ENCODE measurements at places on chromosomes 2 and 18.

- no peak for DNase-seq
These were observed 105.6 kb downstream of the ANTXR1 start for GRCh38 chr2:69118609-69119008.

DNA sequence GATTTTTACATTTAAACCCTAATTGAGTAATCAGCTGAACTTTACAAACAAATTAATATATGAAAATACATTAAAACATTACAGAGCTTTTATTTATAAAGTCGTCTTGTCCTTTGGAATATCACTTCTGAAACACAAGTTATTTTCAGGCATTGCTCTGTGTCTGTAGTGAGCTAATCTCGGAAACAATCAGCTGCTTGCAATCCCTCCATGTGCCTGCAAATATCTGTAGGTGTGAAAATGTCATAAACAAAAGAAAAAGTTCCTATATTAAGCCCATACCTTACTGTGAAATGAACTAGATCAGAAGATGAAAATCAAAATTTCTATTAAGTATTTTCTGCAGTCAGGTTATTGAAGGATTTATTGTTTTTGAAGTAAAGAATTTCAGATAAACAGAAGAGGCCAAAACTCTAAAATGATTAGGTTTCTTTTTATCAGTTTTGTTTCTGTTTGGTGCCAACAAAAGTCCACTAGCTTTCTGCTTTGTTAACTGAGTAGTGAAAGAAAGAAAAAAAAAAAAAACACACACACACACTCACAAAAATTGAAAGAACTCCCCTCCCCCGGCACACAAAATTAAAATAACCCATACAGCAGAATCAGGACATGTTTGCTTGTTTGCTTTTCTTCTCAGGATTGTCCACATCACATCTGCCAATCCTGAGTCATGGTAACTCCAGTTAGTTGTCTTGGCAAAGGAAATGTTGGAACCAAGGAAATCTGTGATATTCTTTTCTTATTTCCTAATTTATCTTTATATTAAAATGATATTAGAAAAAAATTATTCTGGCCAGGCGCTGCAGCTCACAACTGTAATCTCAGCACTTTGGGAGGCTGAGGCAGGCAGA, 627.0 kb upstream of the SLC39A10 start:
- no peak for DNase-seq

- DNase-seq: no peak
These were observed 41.6 kb downstream of the RHBDD1 start for GRCh38 chr2:226877491-226877890.

- no peak for DNase-seq
These were observed 22.5 kb downstream of the FAM210A start for GRCh38 chr18:13703899-13704298.

DNA sequence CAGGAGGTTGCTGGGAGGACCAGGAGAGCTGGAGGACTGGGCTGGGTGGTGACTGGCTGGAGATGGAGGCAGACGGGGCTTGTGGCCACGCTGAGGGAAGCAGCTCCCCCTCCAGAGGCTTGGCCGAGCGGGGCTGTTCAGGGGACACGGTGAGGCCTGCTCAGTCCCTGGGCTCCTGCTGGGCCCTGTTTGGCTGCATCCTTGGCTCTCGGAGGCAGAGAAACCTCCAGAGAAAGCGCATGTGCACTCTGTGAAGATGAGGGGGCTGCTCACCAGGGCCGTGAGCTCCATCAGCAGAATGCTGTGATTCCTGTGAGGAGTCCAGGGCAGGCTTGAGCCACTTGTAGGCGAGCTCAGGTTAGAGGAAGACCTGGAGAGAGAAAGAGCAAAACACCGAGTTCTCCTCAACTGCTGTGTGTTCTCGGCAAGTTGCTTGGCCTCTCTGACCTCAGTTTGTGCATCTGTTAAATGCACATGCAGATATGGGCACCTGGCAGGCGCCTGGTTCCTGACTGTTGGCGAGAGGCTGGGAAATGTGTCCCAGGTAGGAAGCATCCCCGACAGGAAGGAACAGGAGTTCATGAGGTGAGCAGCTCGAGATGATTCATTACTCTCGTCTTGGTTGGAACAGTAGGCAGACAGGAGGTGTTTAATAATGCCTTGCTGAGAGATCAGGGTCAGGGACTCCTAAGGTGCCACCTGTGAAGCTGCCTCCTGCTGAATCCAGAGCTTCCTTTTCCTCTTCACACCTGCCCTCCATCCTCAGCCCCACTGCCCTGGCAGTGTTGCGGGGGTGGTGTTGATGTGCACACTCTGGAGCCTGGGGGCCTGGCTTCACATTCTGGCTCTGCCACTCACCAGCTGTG, 941 bp downstream of the ZAP70 start:
- no peak for DNase-seq

DNA sequence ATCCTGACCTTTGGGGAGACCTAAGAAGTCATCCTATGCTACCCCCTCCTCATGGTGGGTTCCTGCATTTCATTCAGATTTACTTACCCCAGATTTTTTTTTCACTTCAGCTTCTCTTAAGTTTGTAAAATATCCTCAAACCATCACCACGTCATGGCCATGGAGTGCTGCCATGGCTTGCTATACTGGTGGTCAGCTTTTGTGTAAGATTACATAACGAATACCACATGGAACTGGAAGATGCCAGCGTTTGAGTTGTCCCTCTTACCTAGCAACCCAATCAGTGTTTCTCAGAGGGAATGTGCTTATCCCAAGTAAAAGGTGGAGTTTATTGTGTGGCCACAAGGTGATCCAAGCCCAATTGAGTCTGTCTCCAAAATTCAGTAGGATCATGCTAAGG, 148.6 kb upstream of the ALPP start:
- DNase-seq: no peak

- no peak for DNase-seq
These were observed 16.8 kb downstream of the COBLL1 start for GRCh38 chr2:164824872-164825271.

- no peak for DNase-seq
These were observed 213.6 kb downstream of the NR4A2 start for GRCh38 chr2:156118753-156119416.

- DNase-seq: no peak
These were observed 323.5 kb upstream of the TANK start for GRCh38 chr2:160836755-160837154.

DNA sequence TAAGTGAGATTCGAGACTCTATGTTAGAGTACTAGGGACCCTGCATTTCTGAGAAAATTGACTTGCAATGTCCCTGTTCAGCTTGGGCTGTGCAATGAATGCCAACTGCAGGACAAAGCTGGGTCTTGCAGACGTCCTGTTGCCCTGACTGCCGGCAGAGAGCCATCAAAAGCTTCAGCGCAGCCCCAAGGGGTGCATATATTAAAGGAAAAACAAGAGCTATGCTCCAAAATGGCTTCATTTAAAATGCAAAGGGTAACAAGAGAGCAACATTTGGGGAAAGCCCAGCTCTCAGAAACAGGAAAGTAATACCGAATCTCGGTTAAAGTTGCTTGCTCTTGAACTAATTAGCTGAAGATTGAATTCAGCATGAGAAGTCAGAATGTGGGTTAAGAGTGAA, 110.9 kb upstream of the PNPT1 start:
- DNase-seq: no peak

DNA sequence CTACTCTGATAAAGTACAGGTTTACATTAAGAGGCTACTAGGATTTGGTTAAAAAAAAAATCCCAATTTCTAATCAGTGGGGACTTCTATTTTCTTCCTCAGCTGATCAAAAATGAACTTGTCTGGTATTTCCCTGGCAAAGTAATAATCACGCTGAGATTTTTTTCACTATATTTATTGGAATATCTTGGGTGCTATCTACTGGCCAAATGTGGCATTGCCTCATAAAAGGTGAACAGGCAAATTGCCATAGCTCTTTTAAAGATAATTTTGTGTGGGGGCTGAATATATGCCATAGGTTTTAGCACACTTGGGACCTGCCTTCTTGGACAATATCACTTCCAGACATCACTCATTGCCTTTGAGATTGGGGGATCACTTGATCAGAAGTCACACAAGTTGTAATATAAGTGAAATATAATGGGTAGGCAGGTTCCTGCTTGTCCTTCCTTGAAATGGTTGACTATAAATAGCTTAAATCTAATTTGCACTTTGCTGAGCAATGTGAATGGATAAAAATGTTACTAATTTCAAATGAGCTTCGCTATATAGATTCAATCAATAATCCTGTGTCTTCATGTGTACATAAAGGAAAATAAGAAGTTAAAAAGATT, 7.0 kb upstream of the NXPH2 start:
- no peak for DNase-seq

DNA sequence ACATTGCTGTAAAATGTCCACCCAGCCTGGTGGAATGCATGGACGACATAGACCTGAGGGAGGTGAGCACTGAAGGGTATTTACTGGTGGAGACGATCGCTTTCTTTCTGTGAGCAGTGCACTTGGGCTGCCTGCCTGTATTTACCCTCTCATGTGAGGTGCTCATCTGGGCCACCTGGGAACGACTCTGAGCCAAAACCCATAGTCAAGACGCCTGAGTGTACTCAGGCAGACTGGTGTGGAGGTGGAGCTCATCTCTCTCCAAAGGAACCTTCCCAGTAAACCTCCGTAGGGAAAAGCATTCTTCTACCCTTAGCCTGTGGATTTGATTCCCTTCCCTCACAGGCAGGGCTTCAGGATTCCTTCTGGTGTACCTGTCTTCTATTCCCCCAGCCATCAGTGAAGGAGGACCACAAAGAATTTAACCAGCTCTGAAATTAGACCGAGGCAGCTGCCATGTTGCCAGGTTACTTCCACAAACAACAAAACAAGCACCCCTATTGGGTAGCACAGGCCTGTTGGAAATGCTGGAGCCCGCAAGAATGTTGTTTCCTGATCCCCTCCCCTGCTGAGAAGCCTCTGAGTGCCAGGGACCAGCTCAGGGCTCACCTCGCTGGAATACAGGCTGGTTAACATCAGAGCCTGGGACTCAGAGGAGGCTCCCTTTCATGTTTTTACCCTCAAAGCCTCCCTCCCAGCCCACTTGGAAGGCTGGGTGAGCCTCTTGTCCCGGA, 47.5 kb upstream of the TXNDC2 start:
- DNase-seq: peak; percentile 58

GRCh38 chr2:12169721-12170120, 423.3 kb downstream of the LPIN1 start:
- DNase-seq: peak; percentile 53

GRCh38 chr2:186068139-186068801, 329.7 kb downstream of the FSIP2 start:
- no peak for DNase-seq

- DNase-seq: no peak
These were observed 16.7 kb upstream of the MC4R start for GRCh38 chr18:60389314-60389713.

DNA sequence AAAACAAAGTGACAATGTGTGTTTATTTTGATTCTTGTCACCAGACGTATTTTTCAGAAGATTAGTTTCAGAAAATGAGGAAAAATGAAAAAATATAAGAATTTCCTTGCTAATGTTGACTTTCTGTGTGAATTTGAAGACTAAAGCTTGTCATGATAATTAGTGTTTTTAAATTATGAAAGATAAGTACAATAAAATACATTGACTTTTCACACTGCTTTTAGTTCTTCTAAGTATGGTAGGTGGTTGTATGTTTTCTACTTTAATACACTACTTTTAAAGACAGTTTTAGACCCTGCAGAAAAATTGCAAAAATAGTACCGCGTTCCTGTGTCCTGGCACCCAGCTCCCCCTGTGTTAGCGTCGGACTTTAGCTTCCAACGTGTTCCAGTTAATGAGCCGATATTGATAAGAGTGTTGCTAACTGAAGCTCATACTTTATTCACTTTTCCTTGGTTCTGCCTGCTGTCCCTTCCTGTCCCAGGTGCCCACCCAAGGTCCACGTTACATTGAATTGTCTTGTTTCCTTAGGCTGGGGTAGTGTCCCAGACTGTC, 695 bp downstream of the RBFA start:
- no peak for DNase-seq

GRCh38 chr2:28367667-28368356, 24.8 kb upstream of the FOSL2 start:
- DNase-seq: no peak

- DNase-seq: peak; percentile 48
These were observed 364.3 kb downstream of the RNF144A start for GRCh38 chr2:7281231-7282201.

DNA sequence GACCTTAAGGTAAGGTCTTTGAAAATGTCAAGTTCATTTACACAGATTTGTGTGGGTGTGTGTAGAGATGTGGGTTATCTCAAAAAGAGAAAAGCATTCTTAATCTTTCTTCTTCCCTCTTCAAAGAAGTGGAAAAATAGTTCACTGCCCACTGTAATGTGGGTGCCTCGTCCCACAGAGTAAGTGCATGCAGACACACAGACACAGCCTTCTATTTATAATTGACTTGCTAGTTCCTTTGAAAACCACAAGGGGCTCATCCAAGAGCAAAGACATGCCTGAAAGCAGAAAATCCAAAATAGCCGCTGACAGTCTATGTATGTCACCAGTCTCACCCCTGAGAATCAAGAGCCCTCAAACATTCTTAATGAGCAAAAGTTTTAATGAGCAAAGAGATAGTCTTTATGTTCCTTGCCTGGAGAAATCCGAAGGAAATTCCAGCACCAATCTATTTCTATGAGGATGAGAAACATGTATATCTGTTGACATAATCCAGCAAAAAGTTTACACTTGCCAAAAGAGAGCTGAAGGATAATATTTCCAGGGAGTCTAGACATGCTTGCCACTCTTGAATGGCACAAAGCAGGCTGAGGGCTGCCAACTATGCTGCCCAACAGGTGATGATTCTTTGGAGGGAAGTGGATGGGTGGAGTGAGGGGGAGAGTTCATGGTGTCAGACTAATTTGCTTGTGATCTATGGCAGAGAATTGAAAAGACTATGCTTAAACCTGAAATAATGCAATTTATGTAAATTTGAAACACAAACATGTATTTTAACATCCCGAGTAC, 93.9 kb downstream of the ACVR1 start:
- DNase-seq: no peak

GRCh38 chr2:209470-209869, 54.4 kb downstream of the SH3YL1 start:
- DNase-seq: no peak

- no peak for DNase-seq
These were observed 13.1 kb downstream of the KLF11 start for GRCh38 chr2:10056439-10056838.

- no peak for DNase-seq
These were observed 427.5 kb upstream of the TRIB2 start for GRCh38 chr2:12289120-12289802.

DNA sequence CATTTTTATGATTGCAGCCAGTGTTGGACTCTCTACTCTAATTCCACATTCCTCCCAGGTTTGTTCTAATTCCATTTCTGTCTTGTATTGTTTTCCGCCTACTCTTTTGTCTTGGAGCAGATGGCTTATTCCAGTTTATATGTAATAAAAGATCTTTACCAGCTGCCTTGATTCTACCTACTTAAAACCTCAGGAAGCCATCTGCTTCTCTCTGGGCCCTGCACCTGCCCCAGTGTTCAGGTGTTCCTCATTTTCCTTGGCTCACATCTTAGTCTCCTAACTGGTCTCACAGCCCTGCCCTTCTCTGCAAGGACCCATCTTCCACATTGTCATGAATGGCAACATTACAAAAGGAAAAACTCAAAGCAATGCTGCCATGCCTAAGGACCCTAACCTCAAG, 21.0 kb upstream of the IL37 start:
- DNase-seq: no peak

All from left lung (tissue), 14 donors.